GM12878 (cell line): ENCODE measurements at places on chromosomes 11 and 22.

- H3K36me3 ChIP-seq: no peaks in the 10 kb centered on the region
- no peak overlapping the region for H3K4me3 ChIP-seq
- H3K4me1 ChIP-seq: peaks cover 9% of the 10 kb centered on the region
- H3K27me3 ChIP-seq: peaks cover 1% of the 10 kb centered on the region; the same call in 1 of the 2 replicates
- no peak for DNase-seq
Observed at GRCh38 chr11:124801636-124802312, 1.6 kb upstream of the MSANTD2 start.

DNA sequence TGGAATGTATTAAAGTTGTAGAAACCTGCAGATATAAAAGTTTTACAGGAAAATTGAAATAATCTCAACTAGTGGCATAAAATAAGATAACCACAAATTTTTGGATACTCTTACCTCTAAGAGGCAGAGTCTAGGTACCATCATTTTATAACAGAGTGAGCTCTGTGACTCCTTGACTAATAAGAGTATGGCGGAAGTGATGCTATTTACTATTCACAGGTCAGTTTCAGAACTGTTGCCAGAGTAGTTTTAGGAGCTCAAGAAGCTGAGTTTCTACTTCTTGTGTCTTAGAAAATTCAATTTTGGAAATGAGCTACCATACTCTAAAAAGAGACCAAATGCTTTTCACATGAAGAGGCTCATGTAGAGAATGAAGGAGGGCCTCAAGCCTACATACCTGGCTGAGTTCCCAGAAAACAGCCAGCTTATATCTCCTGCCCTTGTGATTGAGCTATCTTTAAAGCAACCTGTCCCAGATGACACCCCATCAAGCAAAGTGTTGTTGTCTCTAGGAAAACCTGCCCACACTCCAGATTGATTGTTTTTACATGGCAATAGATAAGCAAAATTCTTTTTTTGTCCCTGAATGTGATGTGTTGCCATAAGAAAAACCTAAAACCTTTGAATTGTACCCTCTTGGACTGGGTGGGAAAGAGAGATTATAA lies 712.8 kb upstream of the CNTN5 start:
- no peaks in the 10 kb centered on the region for H3K4me1 ChIP-seq
- H3K27ac ChIP-seq: no peak overlapping the region
- H3K36me3 ChIP-seq: no peaks in the 10 kb centered on the region

DNA sequence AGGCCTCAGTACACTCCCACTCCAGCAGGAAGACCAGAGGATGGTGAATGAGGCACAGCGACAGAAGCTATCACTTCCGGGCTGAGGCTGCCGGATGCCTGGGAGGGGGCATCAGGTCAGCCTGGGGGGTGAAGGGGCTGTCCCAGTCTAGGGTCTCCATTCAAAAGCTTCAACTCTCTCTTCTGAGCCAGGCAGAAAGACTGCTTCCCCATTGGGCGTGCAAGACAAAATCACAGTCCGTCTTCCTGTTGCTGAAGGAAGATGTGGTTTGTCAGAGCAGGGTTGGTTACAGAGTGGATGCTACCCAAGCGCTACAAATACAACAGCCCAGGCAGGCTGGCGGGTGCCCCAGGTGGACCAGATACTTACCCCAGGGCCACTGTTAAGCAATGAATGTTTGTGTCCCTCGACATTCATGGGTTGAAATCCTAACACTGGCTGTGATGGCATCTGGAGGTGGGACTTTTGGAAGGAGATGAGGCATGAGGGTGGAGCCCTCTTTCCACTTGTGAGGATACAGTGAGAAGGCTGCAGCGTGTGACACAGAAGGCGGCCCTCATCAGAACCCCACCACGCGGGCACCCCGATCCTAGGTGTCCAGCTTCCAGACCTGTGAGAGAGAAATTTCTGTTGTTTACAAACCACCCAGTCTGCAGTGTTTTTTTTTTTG lies 12.0 kb downstream of the UPK3A start:
- peaks cover 12% of the 10 kb centered on the region for H3K4me1 ChIP-seq
- H3K4me3 ChIP-seq: no peak overlapping the region
- no peaks in the 10 kb centered on the region for H3K36me3 ChIP-seq
- no peak for DNase-seq
- H3K27me3 ChIP-seq: no peaks in the 10 kb centered on the region

DNA sequence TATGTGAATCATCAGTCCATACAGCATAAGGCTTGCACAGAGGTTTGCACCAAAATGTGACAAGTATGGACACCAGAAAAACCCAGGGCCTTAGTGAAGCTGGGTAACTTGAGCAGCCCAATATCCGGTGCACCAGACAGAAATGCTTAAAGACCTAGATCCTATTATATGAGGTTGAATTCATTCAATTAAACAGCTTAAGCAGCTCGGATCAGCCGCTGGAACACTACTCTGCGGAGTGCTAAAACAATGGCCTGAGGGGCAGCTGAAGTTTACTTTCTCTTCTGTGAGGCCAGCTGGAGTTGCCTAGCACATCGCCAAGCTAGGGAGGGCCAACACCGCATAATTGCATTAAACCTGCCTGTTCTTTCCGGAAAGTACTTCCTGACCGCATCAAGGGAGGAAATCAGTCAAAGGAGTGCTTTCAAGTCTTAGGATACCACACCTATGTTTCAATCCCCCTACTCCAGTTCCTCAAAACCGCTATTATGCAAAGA lies 17.0 kb upstream of the FAM181B start:
- H3K27ac ChIP-seq: no peak overlapping the region
- no peaks in the 10 kb centered on the region for H3K36me3 ChIP-seq
- no peaks in the 10 kb centered on the region for H3K4me1 ChIP-seq
- H3K4me3 ChIP-seq: no peak overlapping the region
- DNase-seq: no peak
- H3K27me3 ChIP-seq: no peaks in the 10 kb centered on the region

DNA sequence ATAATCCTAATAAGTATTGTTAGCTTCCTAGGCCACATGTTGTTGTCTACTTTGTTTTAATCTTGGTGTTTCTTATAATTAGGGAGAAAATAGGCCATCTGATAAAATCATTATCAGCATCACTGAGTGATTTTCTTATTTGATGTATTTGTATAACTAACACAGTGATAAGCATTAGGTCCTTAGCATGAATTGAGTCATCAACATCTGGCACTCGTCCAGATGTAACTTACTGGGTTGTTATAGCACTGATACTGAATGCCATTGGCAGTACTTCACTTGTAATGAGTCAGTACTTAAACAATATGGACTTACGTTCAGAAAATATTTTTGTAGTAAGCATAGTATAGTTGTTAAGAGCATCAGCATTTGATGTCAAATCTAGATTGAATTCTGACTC lies 16.2 kb downstream of the API5 start:
- no peak overlapping the region for H3K27ac ChIP-seq
- H3K4me1 ChIP-seq: no peaks in the 10 kb centered on the region

DNA sequence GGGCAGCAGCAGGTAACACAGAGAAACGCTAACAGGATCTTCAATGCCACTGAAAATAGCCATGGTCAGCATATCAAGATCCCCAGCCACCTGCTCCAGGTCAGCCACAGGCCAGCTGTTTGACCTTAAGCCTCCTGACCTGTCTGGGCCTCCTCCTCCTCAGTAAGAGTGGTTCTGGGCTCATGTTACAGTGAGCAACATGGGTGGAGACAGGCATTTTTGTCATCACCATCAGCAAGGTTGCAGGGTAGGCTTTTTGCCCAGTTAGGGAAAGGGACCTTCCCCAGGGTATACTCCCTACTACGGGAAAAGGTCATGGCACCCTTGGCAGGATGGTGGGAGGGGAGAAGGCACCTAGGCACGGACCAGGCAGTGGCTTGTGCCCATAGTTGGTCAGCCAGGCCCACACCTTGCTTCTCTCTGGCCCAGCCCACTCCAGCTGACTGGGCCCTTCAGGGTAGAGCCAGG lies 131.8 kb upstream of the PARVA start:
- H3K27ac ChIP-seq: no peak overlapping the region
- H3K27me3 ChIP-seq: no peaks in the 10 kb centered on the region; the same call in 1 of the 2 replicates
- H3K36me3 ChIP-seq: no peaks in the 10 kb centered on the region
- H3K4me1 ChIP-seq: no peaks in the 10 kb centered on the region

- H3K27me3 ChIP-seq: no peaks in the 10 kb centered on the region
- peaks cover 11% of the 10 kb centered on the region for H3K4me1 ChIP-seq
- H3K27ac ChIP-seq: peak overlapping the region; percentile 93
- DNase-seq: no peak
Observed at GRCh38 chr11:66002648-66003225, 434 bp downstream of the BANF1 start.

- H3K36me3 ChIP-seq: no peaks in the 10 kb centered on the region
- DNase-seq: no peak
- no peaks in the 10 kb centered on the region for H3K4me1 ChIP-seq
Observed at GRCh38 chr11:99884750-99885149, 802.3 kb upstream of the ARHGAP42 start.

DNA sequence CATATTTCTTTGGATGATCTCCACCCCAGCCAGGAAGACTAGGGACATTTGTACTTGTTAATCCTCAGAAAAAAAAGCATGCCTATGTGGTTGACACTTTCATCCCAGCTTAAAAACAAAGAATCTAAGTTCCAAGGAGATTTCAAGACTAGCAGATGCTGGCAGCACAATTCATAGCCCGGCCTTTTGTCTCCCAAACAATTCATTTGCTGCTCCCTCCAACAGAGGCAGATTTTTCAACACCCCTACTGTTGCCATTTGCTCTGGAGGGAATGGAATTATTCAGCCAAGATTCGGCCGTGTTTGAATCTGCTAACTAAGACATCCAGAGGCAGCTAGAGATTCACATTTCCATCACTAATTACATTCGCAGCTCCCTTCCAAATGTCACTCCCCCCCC lies 15.3 kb downstream of the P2RX3 start:
- H3K27ac ChIP-seq: no peak overlapping the region
- no peak for DNase-seq
- no peaks in the 10 kb centered on the region for H3K4me1 ChIP-seq
- H3K27me3 ChIP-seq: 0 out of 2 replicates have a peak, but pooled peaks cover 1% of the 10 kb centered on the region
- no peaks in the 10 kb centered on the region for H3K36me3 ChIP-seq

DNA sequence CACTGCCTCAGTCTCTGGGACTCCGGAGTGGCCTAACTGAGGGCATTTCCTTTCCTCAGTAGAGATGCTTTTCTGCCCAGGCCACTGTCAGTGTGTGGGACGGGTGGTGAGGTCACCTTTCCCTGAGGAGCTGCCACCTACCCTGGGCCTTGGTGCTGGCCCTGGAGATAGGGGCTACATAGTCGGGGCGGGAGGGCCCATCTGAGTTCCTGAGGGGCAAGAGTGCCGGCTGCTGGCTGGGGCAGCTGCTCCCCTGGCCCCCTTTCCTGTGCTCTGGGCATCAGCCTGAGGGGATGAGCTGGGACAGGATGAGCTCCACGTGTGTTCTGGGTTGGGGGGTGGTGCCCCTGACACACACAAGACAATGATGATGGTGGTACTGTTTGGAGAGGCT lies 5.4 kb downstream of the KCNC1 start:
- H3K4me3 ChIP-seq: no peak overlapping the region
- H3K27ac ChIP-seq: no peak overlapping the region
- H3K27me3 ChIP-seq: no peaks in the 10 kb centered on the region
- no peaks in the 10 kb centered on the region for H3K4me1 ChIP-seq

GRCh38 chr11:36744375-36745168 lies 146.5 kb upstream of the RAG2 start:
- H3K27me3 ChIP-seq: no peaks in the 10 kb centered on the region
- no peaks in the 10 kb centered on the region for H3K36me3 ChIP-seq
- DNase-seq: no peak
- H3K4me3 ChIP-seq: no peak overlapping the region
- H3K4me1 ChIP-seq: peaks cover 22% of the 10 kb centered on the region

DNA sequence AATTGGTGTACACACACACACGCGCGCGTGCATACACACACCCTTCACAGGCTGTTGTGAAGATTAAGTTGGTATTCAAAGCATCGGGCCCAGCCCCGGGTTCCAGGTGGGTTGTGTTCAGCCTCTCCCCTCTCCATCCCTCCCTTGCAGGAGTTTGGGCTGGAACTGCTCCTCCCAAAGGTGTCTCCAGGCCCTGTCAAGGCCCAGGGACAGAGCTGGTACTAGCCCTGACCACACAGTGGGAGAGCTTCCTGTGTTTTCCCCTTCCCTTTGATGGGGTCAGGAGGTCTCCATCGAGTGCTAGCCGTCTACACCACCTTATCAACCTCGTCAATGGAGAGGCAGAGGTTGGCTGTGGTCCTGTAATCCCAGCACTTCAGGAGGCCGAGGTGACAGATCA lies 36.5 kb upstream of the CSNK1E start:
- no peak for DNase-seq
- no peak overlapping the region for H3K4me3 ChIP-seq
- no peaks in the 10 kb centered on the region for H3K27me3 ChIP-seq
- H3K4me1 ChIP-seq: no peaks in the 10 kb centered on the region

- H3K4me3 ChIP-seq: no peak overlapping the region
- H3K36me3 ChIP-seq: peaks cover 3% of the 10 kb centered on the region; the same call in 1 of the 2 replicates
- H3K27ac ChIP-seq: no peak overlapping the region
Observed at GRCh38 chr11:199004-199581, 6.2 kb downstream of the SCGB1C1 start.

DNA sequence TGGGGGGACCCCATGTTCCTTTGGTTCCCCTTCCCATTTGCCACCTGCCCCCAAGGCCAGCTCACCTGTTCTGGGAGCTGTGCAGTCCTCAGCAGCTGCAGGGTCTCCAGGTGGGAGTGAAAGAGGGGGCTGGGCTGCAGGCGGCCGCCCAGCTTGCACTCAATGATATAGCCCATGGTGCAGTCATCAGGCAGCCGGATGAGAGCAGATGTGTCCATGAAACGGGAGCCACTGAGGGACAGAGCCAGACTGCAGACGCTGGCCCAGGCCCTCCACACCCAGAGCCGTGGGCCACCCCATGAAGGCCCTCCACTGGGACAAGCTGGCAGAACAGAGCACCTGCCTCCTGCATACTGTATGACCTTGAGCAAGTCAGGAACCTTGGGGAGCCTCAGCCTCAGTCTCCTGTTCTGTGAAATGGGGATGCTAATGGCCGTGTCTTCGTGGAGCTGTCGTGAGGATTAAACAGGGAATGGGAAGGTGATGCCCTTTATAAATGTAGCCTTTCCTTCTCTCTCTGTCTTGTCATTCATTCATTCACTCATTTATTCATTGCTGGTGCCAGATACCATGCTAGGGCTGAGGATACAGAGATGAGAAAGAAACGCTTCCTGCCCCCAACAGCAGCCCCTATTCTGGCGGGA lies 11.6 kb downstream of the MFNG start:
- no peaks in the 10 kb centered on the region for H3K27me3 ChIP-seq
- H3K36me3 ChIP-seq: peaks cover 21% of the 10 kb centered on the region
- no peak for DNase-seq
- no peak overlapping the region for H3K27ac ChIP-seq
- H3K4me1 ChIP-seq: no peaks in the 10 kb centered on the region

DNA sequence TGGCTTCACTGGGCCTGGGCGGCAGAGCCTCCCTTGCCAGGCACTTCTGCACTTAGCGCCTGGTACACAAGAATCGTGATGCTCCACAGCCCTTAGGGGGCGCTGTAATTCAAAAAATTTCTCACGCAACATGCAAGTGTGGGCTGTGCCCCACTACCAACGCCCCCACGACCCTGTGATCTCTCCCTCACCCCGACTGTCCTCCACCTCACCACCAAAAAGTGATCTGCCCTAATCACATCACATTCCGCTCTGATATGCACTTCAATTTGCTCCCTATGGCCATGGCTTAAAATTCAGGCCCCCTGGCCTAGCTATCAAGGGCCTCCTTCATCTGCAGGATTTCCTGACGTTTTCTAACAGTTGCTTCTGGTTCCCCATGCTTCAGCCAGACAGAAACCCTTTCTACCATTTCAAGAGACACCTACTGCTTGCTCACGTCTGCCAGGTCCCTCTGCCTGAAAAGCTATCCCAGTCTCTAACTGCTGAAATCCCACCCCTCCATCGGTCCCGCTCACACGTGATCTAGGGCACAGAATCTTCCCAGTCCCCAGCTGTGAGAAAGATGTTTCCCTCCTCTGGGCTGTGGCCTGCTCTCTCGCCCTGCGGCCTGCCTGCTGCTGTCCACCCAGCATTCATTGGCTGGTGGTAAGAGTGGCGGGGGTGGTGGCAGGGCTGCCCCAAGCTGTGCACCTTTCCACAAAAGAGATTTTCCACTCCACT lies 27.9 kb upstream of the LRRC32 start:
- H3K27ac ChIP-seq: no peak overlapping the region
- no peaks in the 10 kb centered on the region for H3K36me3 ChIP-seq
- no peak overlapping the region for H3K4me3 ChIP-seq
- no peak for DNase-seq
